ENCODE measurements at places on chromosomes 4 and X. TPM values are rescaled to one million over a fixed set of nuclear protein-coding genes. Genes with fewer than 3 reads are reported as not detected.

Gene ITM2A
- not detected for total RNA-seq

DNA sequence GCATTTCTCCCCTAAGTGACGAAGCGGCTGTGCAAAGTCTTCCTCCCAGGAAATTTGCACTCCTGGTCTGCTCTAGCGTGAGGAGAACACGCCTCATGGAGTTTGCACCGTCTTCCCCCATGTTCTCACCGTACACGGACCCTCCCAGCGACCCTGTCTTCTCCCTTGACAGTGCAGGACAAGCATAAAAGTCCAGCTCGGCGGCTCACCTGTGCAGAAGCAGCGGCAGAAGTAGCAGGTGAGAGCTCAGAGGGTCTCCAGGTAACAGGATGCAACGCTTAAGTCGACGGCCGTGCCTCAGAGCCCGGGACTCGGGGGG is 314 bp downstream of the P2RY8 start:
- H3K36me3 ChIP-seq, result no peaks in the 10 kb centered on the region
- H3K4me3 ChIP-seq, result no peak overlapping the region
- DNase-seq, result no peak
- H3K27ac ChIP-seq, result no peak overlapping the region
- H3K4me1 ChIP-seq, result no peaks in the 10 kb centered on the region

DNA sequence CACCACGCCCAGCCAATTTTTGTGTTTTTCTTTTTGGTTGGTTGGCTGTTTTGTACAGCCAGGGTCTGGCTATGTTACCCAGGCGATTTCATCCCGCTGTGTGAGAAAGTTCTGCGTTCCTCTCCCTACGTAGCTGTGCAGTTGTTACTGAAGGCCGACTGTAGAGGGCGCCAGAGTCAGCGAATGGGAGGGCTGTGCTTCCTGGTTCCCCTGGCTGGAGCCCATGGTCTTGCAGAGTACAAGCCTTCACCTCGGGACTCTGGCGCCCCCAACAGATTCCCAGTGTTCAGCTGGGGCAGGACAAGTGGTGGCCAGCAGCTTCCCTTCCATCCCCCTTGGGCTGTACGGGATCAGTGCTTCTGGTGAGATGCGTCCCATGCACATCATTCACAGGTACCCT is 5.6 kb upstream of the CT45A1 start:
- H3K27me3 ChIP-seq, result no peaks in the 10 kb centered on the region
- no peaks in the 10 kb centered on the region for H3K4me1 ChIP-seq
- no peak overlapping the region for H3K4me3 ChIP-seq
- no peak for DNase-seq
- no peak overlapping the region for H3K27ac ChIP-seq
- H3K36me3 ChIP-seq, result no peaks in the 10 kb centered on the region

- H3K36me3 ChIP-seq, result peaks cover 5% of the 10 kb centered on the region
- H3K27ac ChIP-seq, result no peak overlapping the region
- H3K27me3 ChIP-seq, result no peaks in the 10 kb centered on the region
- DNase-seq, result peak; percentile 100
Measured at GRCh38 chr4:56958111-56958517, 19.3 kb downstream of the NOA1 start.

- H3K27ac ChIP-seq, result no peak overlapping the region
- no peaks in the 10 kb centered on the region for H3K36me3 ChIP-seq
- H3K4me3 ChIP-seq, result no peak overlapping the region
- H3K27me3 ChIP-seq, result no peaks in the 10 kb centered on the region
Measured at GRCh38 chr4:58871509-58871908, 1761.3 kb upstream of the IGFBP7 start.

GRCh38 chr4:184671101-184671500 is 21.6 kb downstream of the PRIMPOL start:
- no peak for DNase-seq
- H3K4me1 ChIP-seq, result peaks cover 14% of the 10 kb centered on the region
- H3K36me3 ChIP-seq, result peaks cover 17% of the 10 kb centered on the region
- H3K27me3 ChIP-seq, result no peaks in the 10 kb centered on the region

GRCh38 chr4:98000940-98001339 is 142.3 kb downstream of the STPG2 start:
- H3K27ac ChIP-seq, result no peak overlapping the region
- no peak for DNase-seq
- no peaks in the 10 kb centered on the region for H3K27me3 ChIP-seq
- no peaks in the 10 kb centered on the region for H3K4me1 ChIP-seq
- H3K36me3 ChIP-seq, result no peaks in the 10 kb centered on the region
- no peak overlapping the region for H3K4me3 ChIP-seq

Gene HPGDS
- not detected for total RNA-seq

DNA sequence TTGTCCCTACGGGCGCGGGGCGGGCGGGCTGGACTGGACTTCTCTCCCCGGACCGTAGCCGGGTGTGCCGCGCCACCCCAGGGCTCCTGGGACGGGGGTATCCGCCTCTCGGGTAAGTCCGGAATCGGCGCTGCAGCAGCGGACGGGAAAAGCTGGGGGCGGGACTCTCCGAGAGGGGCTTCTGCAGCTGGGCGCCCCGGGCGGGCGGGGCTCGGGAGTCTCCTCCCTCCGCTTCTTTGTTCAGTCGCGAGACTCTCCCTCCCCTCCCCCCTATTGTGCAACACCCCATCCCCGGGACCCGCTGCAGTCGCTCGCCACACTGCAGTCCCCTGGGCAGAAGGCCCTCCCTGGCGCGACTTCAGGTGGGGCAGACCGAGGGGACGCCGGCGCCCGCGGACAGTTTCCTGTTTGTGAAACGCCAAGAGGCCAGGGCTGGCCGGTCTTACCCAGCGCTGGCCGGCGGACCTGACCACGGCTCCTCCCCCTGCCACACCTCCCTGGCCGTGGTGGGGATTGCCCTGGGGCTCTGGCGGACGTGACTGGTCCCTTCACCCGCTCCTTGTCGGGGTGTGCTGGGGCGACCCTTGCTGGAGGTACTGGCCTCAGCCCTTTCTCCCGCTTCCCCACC is 966 bp downstream of the CCNG2 start:
- H3K4me1 ChIP-seq, result peaks cover 4% of the 10 kb centered on the region
- H3K4me3 ChIP-seq, result peak overlapping the region; percentile 99
- peaks cover 14% of the 10 kb centered on the region for H3K36me3 ChIP-seq
- peaks cover 3% of the 10 kb centered on the region for H3K27me3 ChIP-seq
- H3K27ac ChIP-seq, result peak overlapping the region; percentile 93
- peak; percentile 85 for DNase-seq

Gene FGF13
- total RNA-seq, result 0.18 TPM

GRCh38 chrX:24271262-24271661 is 42.6 kb downstream of the SUPT20HL2 start:
- no peak overlapping the region for H3K4me3 ChIP-seq
- peaks cover 2% of the 10 kb centered on the region for H3K27me3 ChIP-seq
- no peak for DNase-seq
- no peaks in the 10 kb centered on the region for H3K4me1 ChIP-seq
- H3K36me3 ChIP-seq, result no peaks in the 10 kb centered on the region
- H3K27ac ChIP-seq, result no peak overlapping the region

- H3K36me3 ChIP-seq, result no peaks in the 10 kb centered on the region
- peak; percentile 10 for DNase-seq
- no peaks in the 10 kb centered on the region for H3K4me1 ChIP-seq
- no peaks in the 10 kb centered on the region for H3K27me3 ChIP-seq
- no peak overlapping the region for H3K4me3 ChIP-seq
Measured at GRCh38 chr4:102492531-102493241, 8.5 kb upstream of the NFKB1 start.

GRCh38 chr4:183903021-183903760 is 1.9 kb upstream of the STOX2 start:
- peaks cover 15% of the 10 kb centered on the region for H3K27me3 ChIP-seq
- H3K4me3 ChIP-seq, result no peak overlapping the region
- H3K36me3 ChIP-seq, result no peaks in the 10 kb centered on the region
- no peak overlapping the region for H3K27ac ChIP-seq
- no peaks in the 10 kb centered on the region for H3K4me1 ChIP-seq

- no peak overlapping the region for H3K27ac ChIP-seq
- no peak for DNase-seq
- H3K36me3 ChIP-seq, result peaks cover 3% of the 10 kb centered on the region
- no peak overlapping the region for H3K4me3 ChIP-seq
Measured at GRCh38 chr4:82681754-82682153, 116.8 kb downstream of the SCD5 start.

DNA sequence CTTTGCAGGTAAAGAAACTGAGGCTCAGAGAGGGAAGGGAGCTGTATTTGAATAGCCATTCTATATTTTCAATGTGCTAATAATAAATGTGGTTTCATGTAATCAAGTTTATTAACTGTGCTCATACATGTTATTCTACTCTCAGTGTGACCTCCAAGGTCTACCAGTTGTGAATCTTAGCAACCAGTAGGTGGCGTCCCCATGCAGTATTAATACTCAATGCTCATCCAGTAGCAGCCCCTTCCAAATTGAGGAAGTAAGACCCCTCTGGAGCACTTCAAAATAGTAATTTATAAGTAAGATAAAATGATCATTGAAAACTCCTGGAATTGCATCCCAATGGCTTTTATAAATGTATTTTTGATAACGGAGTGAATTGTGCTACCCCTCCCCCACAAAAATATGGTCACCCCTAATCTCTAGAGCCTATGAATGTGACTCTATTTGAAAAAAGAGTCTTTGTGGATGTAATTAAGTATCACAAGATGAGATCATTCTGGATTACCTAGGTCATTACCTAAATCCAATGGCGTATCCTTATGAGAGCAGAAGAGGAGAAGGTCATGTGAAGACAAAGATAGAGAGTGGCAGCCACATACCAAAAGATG is 20.4 kb upstream of the SEPSECS start:
- peak; percentile 46 for DNase-seq
- peaks cover 2% of the 10 kb centered on the region for H3K4me1 ChIP-seq
- no peak overlapping the region for H3K4me3 ChIP-seq
- no peak overlapping the region for H3K27ac ChIP-seq
- no peaks in the 10 kb centered on the region for H3K36me3 ChIP-seq
- H3K27me3 ChIP-seq, result no peaks in the 10 kb centered on the region

DNA sequence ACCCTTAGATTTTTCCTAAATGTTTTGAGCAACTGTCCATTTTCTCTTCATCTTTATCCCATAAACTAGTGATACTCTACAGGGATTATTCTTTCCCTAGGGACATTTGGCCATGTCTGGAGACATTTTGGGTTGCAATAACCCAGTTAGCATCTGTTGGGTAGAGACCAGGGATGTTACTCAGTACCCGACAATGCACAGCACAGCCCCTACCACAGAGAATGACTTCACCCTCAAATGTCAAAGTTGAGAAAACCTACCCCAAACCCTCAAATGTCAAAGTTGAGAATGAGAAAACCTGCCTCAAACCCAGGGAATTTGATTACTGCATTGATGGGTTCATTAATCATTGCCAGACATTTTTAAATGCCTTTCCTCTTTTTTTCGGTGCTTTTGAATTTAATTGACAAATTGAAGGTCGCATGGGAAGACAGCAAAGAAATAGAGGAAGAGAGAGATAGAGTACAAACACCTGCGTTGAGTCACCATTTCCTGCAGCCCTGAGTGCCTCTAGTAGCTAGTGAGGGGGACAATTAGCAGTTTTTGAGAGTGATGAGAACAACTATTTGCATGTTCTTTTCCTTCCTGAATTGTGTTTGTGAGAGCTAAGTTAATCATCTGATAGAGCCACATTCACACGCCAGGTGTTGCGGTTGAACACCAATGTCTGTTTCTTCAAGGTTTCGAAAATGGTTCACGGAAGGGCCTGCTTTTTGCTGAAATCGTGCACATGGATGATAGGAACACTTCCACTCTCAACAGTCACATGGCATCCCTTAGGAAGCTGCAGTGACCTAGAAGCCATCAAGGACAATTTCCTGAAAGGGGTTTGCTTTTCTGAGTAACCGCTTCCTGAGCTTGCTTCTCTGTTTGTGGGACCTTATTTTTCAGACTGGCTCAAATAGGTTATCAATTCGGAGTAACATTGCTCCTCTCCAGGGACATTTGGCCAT is 203.9 kb upstream of the VCX3A start:
- no peaks in the 10 kb centered on the region for H3K4me1 ChIP-seq
- H3K27me3 ChIP-seq, result no peaks in the 10 kb centered on the region
- H3K27ac ChIP-seq, result no peak overlapping the region

GRCh38 chr4:17544205-17544604 is 29.2 kb downstream of the CLRN2 start:
- no peak overlapping the region for H3K27ac ChIP-seq
- no peak overlapping the region for H3K4me3 ChIP-seq
- DNase-seq, result no peak
- peaks cover 1% of the 10 kb centered on the region for H3K4me1 ChIP-seq

- H3K4me1 ChIP-seq, result no peaks in the 10 kb centered on the region
- peaks cover 4% of the 10 kb centered on the region for H3K27me3 ChIP-seq
- no peak for DNase-seq
Measured at GRCh38 chrX:66013194-66013816, 26.6 kb downstream of the VSIG4 start.
